ENCODE measurements at places on chromosomes 4 and X.
A peak's percentile ranks its signal among the peaks of the same experiment; 100 is the strongest.

GRCh38 chrX:39729981-39730661 is 367.6 kb downstream of the BCOR start:
- no peaks in the 10 kb centered on the region for H3K4me1 ChIP-seq
- H3K27ac ChIP-seq, result no peak overlapping the region
- peaks cover 1% of the 10 kb centered on the region for H3K27me3 ChIP-seq
- H3K36me3 ChIP-seq, result no peaks in the 10 kb centered on the region
- H3K4me3 ChIP-seq, result no peak overlapping the region

DNA sequence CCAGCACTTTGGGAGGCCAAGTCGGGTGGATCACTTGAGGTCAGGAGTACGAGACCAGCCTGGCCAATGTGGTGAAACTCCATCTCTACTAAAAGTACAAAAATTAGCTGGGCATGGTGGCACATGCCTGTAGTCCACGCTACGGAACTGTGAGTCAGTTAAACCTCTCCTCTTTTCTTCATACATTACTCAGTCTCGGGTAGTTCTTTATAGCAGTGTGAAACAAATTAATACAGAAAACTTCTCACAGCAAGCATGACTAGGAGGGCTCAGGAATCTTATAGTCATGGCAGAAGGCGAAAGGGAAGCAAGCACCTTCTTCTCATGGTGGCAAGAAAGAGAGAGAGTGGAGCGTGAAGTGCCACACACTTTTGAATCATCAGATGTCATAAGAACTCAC is 358.9 kb downstream of the NLGN4X start:
- no peaks in the 10 kb centered on the region for H3K36me3 ChIP-seq
- no peaks in the 10 kb centered on the region for H3K27me3 ChIP-seq
- H3K4me1 ChIP-seq, result no peaks in the 10 kb centered on the region
- H3K27ac ChIP-seq, result no peak overlapping the region
- DNase-seq, result no peak

GRCh38 chrX:122004127-122004526 is 956.7 kb downstream of the GLUD2 start:
- DNase-seq, result no peak
- no peaks in the 10 kb centered on the region for H3K27me3 ChIP-seq
- no peaks in the 10 kb centered on the region for H3K4me1 ChIP-seq
- H3K27ac ChIP-seq, result no peak overlapping the region
- no peak overlapping the region for H3K4me3 ChIP-seq
- no peaks in the 10 kb centered on the region for H3K36me3 ChIP-seq

- DNase-seq, result no peak
- H3K4me1 ChIP-seq, result no peaks in the 10 kb centered on the region
- no peak overlapping the region for H3K4me3 ChIP-seq
- no peaks in the 10 kb centered on the region for H3K36me3 ChIP-seq
- no peak overlapping the region for H3K27ac ChIP-seq
Measured at GRCh38 chr4:122747068-122747467, 14.6 kb downstream of the BBS12 start.

DNA sequence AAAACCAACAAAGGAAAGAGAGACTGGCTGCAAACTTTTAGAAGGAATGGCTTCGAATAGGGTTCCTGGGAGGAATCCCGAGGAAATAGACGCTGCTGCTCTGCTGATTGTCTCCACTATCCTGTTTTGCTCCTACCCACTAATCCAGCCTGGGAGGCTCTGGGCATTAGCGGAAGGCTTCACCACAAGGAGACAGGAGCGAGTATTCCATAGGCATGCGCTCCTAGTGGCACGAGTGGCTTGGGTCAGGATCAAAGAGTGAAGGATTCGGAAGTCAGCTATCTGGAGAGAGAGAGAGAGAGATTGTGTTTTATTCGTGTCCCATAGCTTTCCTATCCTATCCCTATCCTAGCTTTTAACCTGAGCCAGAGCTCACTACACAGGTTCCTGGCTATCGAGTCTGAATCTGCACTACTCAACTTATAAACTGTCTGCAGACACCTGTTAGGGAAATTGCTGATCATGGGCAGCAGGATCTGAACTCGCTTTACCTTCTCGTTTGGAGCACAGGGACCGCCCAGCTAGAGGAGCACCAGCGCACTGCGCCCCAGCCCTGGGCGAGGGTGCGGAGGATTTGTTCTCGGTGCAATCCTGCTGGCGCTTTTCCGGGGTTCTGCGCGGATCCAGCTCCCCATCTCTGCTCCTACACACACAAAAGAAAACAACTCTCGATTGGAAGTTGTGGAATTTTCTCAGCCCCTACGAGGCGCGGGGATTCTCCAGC is 740 bp upstream of the NPY2R start:
- no peak overlapping the region for H3K4me3 ChIP-seq
- no peaks in the 10 kb centered on the region for H3K4me1 ChIP-seq
- H3K27ac ChIP-seq, result no peak overlapping the region
- peaks cover 17% of the 10 kb centered on the region for H3K27me3 ChIP-seq
- H3K36me3 ChIP-seq, result no peaks in the 10 kb centered on the region
- no peak for DNase-seq

DNA sequence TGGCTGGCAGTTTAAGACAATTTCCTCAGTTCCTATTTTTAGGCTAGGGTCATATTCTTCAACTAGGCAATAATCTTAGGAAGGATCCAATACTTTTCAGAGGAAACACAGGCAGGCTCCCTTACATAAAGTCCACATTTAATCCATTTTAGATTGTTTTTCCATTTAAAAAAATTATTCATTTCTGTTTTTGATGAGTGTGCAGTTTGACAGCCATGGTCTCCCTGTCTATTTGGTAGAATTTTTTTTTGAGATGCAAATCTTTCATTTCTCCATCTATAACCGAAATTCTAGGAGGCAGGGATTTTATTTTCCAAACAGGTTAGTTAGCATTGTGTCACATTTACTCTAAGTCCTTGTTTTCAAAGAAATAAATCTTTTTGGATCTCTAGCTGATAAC is 326.8 kb downstream of the PPP4R3C start:
- H3K27me3 ChIP-seq, result no peaks in the 10 kb centered on the region
- H3K4me3 ChIP-seq, result no peak overlapping the region
- H3K27ac ChIP-seq, result no peak overlapping the region
- no peak for DNase-seq
- no peaks in the 10 kb centered on the region for H3K36me3 ChIP-seq

- no peaks in the 10 kb centered on the region for H3K27me3 ChIP-seq
- no peak overlapping the region for H3K4me3 ChIP-seq
- DNase-seq, result no peak
- no peaks in the 10 kb centered on the region for H3K4me1 ChIP-seq
Measured at GRCh38 chr4:158356301-158356700, 146.0 kb downstream of the TMEM144 start.

GRCh38 chr4:141009931-141010330 is 123.3 kb downstream of the RNF150 start:
- no peak for DNase-seq
- no peak overlapping the region for H3K27ac ChIP-seq
- no peaks in the 10 kb centered on the region for H3K27me3 ChIP-seq
- H3K4me3 ChIP-seq, result no peak overlapping the region
- H3K36me3 ChIP-seq, result no peaks in the 10 kb centered on the region
- H3K4me1 ChIP-seq, result no peaks in the 10 kb centered on the region

GRCh38 chrX:15816886-15817285 is 26.6 kb downstream of the ZRSR2 start:
- peaks cover 14% of the 10 kb centered on the region for H3K36me3 ChIP-seq
- peaks cover 6% of the 10 kb centered on the region for H3K4me1 ChIP-seq
- DNase-seq, result peak; percentile 9
- H3K27ac ChIP-seq, result no peak overlapping the region
- no peak overlapping the region for H3K4me3 ChIP-seq

DNA sequence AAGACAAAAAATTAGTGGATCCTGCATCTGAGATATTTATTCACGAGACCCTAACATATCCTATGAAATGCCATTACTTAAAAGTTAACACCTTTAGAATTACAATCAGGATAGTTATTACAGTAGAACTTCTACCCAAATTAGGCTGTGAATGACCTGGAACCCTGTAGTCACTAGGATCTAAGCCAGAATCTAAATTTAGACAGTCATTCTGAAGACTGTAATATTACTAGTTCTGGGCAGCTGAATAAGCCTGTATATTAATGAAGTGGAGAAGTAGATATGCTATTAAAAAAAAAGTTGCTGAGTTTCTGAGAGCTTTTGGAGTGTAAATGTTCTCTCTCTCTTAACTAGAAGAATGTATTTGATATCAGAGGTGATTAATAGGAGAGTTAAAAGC is 67.0 kb downstream of the FAM13A start:
- H3K4me3 ChIP-seq, result no peak overlapping the region
- H3K27me3 ChIP-seq, result no peaks in the 10 kb centered on the region
- H3K4me1 ChIP-seq, result no peaks in the 10 kb centered on the region
- no peak overlapping the region for H3K27ac ChIP-seq

DNA sequence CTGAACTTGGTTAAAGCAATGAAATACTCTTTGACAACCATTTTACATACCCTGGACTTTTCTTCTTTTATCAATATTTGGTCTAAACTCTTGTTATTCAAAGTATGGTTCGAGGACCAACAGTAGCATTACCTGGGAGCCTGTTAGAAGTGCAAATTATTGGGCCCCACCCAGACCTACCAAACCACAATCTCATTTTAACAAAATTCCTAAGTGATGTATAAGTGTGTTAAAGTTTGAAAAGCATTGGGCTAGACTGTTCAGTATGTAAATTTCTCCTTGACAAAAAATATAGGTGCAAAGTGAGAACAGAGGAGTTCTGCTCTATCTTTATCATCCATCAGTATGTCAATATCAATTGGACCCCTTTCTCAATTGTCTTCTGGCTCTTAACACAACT is 67.1 kb downstream of the PGRMC1 start:
- no peak for DNase-seq
- no peak overlapping the region for H3K4me3 ChIP-seq
- no peaks in the 10 kb centered on the region for H3K27me3 ChIP-seq
- H3K36me3 ChIP-seq, result no peaks in the 10 kb centered on the region
- H3K4me1 ChIP-seq, result no peaks in the 10 kb centered on the region

GRCh38 chr4:8385611-8386010 is 54.9 kb downstream of the ACOX3 start:
- no peaks in the 10 kb centered on the region for H3K27me3 ChIP-seq
- peaks cover 4% of the 10 kb centered on the region for H3K36me3 ChIP-seq
- H3K4me3 ChIP-seq, result no peak overlapping the region

DNA sequence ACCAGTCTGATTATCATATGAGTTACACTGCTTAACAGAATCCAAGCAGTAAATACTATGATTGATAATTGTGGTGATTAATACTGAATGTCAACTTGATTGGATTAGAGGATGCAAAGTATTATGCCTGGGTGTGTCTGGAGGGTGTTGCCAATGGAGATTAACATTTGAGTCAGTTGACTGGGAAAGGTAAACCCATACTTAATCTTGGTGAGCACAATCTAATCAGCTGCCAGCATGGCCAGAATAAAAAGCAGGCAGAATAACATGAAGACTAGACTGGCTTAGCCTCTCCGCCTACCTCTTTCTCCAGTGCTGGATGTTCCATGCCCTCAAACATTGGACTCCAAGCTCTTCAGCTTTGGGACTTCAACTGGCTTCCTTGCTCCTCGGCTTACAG is 961.3 kb downstream of the ADGRL3 start:
- no peak for DNase-seq
- H3K27ac ChIP-seq, result no peak overlapping the region
- H3K4me3 ChIP-seq, result no peak overlapping the region
- H3K36me3 ChIP-seq, result no peaks in the 10 kb centered on the region
- H3K27me3 ChIP-seq, result no peaks in the 10 kb centered on the region

DNA sequence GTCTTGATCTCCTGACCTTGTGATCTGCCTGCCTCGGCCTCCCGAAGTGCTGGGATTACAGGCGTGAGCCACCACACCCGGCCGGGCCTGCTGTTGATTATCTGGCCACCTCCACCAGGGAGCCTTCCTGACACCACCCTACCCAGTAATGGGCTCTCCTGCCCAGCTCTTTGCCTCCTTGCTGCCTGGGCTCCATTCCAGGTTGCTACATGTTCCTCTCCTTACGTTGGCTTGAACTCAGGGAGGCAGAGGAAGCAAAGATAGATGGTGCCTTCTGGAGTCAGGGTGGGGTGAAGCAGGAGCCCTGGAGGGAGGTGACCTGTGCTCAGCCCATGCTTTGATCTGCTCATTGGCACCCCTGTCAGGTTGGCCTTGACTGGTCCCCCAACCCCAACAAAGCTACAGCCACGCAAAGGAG is 26.3 kb downstream of the FLNA start:
- peaks cover 29% of the 10 kb centered on the region for H3K36me3 ChIP-seq
- no peak overlapping the region for H3K27ac ChIP-seq
- no peaks in the 10 kb centered on the region for H3K27me3 ChIP-seq
- no peak overlapping the region for H3K4me3 ChIP-seq

GRCh38 chrX:154791467-154791866 is 13.8 kb downstream of the MPP1 start:
- H3K27ac ChIP-seq, result no peak overlapping the region
- H3K27me3 ChIP-seq, result no peaks in the 10 kb centered on the region
- no peaks in the 10 kb centered on the region for H3K4me1 ChIP-seq
- H3K36me3 ChIP-seq, result no peaks in the 10 kb centered on the region
- DNase-seq, result no peak

GRCh38 chrX:50204364-50204899 is at the start of gene CCNB3:
Gene CCNB3, plus strand, starts transcription at chrX:50204765. Its CDS starts 80,399 bp downstream, at chrX:50285164.
- H3K36me3 ChIP-seq, result no peaks in the 10 kb centered on the region
- H3K4me3 ChIP-seq, result no peak within 1 kb of the TSS
- H3K4me1 ChIP-seq, result no peaks in the 10 kb centered on the region
- DNase-seq, result peak; percentile 36

- no peaks in the 10 kb centered on the region for H3K4me1 ChIP-seq
- H3K36me3 ChIP-seq, result no peaks in the 10 kb centered on the region
- no peak for DNase-seq
- H3K27ac ChIP-seq, result no peak overlapping the region
- H3K4me3 ChIP-seq, result no peak overlapping the region
Measured at GRCh38 chrX:152893980-152894610, 3.8 kb upstream of the ZNF185 start.

DNA sequence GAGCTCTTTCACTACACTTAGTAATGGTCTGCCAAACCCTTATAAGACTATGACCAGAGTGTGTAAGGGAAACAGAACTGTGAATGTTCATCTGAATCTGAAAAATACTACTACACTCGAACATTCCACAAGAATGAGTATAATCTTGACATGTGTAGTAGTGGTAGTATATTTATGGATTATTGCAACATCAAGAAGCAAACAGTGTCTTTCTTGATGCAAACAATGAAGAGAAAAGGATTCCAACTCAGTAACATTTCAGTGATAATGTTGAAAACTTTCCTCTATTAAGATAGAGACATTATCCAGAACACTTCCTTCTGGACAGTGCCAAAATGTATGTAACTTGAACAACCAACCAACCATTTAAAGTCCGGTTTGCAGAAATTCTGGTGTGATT is 394.7 kb upstream of the CPEB2 start:
- DNase-seq, result no peak
- no peak overlapping the region for H3K4me3 ChIP-seq
- H3K36me3 ChIP-seq, result no peaks in the 10 kb centered on the region
- H3K27ac ChIP-seq, result no peak overlapping the region
- H3K4me1 ChIP-seq, result no peaks in the 10 kb centered on the region

GRCh38 chr4:151679231-151679630 is 81.6 kb downstream of the GATB start:
- H3K4me1 ChIP-seq, result no peaks in the 10 kb centered on the region
- H3K27me3 ChIP-seq, result no peaks in the 10 kb centered on the region
- H3K36me3 ChIP-seq, result no peaks in the 10 kb centered on the region
- DNase-seq, result no peak

DNA sequence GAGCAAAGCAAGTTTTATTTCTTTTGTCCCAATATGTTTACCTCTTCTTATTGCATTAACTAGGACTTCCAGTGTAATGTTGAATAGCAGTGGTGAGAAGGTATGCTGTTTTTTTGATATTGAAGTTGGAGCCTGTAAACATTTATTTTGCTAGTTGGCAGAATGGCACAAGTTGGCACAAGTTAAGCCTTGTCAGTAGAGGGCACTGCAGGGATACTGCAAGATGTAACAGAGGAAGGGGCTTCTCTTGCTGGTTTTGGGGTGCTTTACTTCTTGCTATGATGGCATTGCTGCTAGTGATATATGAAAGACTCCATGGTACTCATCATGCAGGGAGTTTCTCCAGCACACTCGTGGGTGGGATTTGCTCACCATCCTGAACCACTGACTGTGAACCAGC is 327.3 kb upstream of the ARX start:
- no peaks in the 10 kb centered on the region for H3K36me3 ChIP-seq
- no peaks in the 10 kb centered on the region for H3K27me3 ChIP-seq
- no peak overlapping the region for H3K27ac ChIP-seq

All from GM12878 (cell line).